Thymus (tissue), 14 donors: ENCODE measurements at places on chromosomes 1 and 21. TPM values are rescaled to one million over a fixed set of nuclear protein-coding genes. Genes with fewer than 3 reads are reported as not detected.
A peak's percentile ranks its signal among the peaks of the same experiment; 100 is the strongest.

- DNase-seq, result no peak
- H3K27ac ChIP-seq, result no peak overlapping the region
- H3K36me3 ChIP-seq, result no peaks in the 10 kb centered on the region
- no peak overlapping the region for H3K4me3 ChIP-seq
- peaks cover 8% of the 10 kb centered on the region for H3K4me1 ChIP-seq
- H3K27me3 ChIP-seq, result peaks cover 84% of the 10 kb centered on the region
Observed at GRCh38 chr1:210234329-210234757, 1.7 kb downstream of the SERTAD4 start.

CRYBG2 gene
- 0.76 TPM for total RNA-seq

- H3K27me3 ChIP-seq, result no peaks in the 10 kb centered on the region
- DNase-seq, result no peak
- peaks cover 2% of the 10 kb centered on the region for H3K4me1 ChIP-seq
- H3K27ac ChIP-seq, result no peak overlapping the region
- H3K36me3 ChIP-seq, result peaks cover 4% of the 10 kb centered on the region
Observed at GRCh38 chr1:36258960-36259344, 34.7 kb downstream of the THRAP3 start.

LINGO4 gene
- total RNA-seq, result 0.52 TPM

LCA5L gene
- total RNA-seq, result 1.6 TPM

- no peaks in the 10 kb centered on the region for H3K36me3 ChIP-seq
- peaks cover 3% of the 10 kb centered on the region for H3K4me1 ChIP-seq
- no peak overlapping the region for H3K27ac ChIP-seq
- DNase-seq, result no peak
- no peaks in the 10 kb centered on the region for H3K27me3 ChIP-seq
- no peak overlapping the region for H3K4me3 ChIP-seq
Observed at GRCh38 chr1:71492298-71493041, 411.6 kb upstream of the ZRANB2 start.

GRCh38 chr1:236952246-236953003 lies 51.8 kb downstream of the MT1HL1 start:
- H3K36me3 ChIP-seq, result no peaks in the 10 kb centered on the region
- no peaks in the 10 kb centered on the region for H3K4me1 ChIP-seq
- DNase-seq, result no peak
- H3K27ac ChIP-seq, result no peak overlapping the region
- H3K27me3 ChIP-seq, result no peaks in the 10 kb centered on the region
- H3K4me3 ChIP-seq, result no peak overlapping the region

- no peak for DNase-seq
- no peaks in the 10 kb centered on the region for H3K27me3 ChIP-seq
- H3K27ac ChIP-seq, result no peak overlapping the region
- no peaks in the 10 kb centered on the region for H3K4me1 ChIP-seq
Observed at GRCh38 chr1:159228554-159228953, 23.9 kb downstream of the ACKR1 start.

GRCh38 chr1:87935130-87935529 lies 606.5 kb downstream of the LMO4 start:
- H3K27ac ChIP-seq, result no peak overlapping the region
- no peaks in the 10 kb centered on the region for H3K27me3 ChIP-seq
- DNase-seq, result no peak
- no peaks in the 10 kb centered on the region for H3K36me3 ChIP-seq
- no peak overlapping the region for H3K4me3 ChIP-seq
- H3K4me1 ChIP-seq, result no peaks in the 10 kb centered on the region

KDM5B gene
- 37.6 TPM for total RNA-seq

LCE1B gene
- total RNA-seq, result not detected

DNA sequence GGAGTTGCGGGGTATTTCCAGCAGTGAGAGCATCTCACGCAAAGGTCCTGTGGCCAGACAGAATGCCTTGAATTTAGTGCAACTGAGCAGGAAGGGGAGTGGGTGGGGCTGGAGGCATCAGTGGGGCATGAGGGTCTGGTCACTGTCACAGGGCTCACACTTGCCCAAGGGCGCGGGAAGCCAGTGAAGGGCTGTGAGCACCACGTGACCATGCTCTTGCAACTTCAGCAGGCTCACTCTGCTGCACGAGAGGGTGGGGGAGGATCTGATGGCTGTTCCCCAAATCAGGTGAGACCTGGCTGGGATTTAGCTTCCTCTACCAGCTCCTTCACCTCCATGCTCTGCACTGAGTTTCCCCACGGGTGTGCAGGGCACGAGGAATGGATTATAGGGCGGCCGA lies 64.2 kb downstream of the PGBD5 start:
- no peaks in the 10 kb centered on the region for H3K36me3 ChIP-seq
- no peak overlapping the region for H3K4me3 ChIP-seq
- no peak for DNase-seq
- peaks cover under 1% of the 10 kb centered on the region for H3K27me3 ChIP-seq
- H3K4me1 ChIP-seq, result no peaks in the 10 kb centered on the region
- H3K27ac ChIP-seq, result no peak overlapping the region

DNA sequence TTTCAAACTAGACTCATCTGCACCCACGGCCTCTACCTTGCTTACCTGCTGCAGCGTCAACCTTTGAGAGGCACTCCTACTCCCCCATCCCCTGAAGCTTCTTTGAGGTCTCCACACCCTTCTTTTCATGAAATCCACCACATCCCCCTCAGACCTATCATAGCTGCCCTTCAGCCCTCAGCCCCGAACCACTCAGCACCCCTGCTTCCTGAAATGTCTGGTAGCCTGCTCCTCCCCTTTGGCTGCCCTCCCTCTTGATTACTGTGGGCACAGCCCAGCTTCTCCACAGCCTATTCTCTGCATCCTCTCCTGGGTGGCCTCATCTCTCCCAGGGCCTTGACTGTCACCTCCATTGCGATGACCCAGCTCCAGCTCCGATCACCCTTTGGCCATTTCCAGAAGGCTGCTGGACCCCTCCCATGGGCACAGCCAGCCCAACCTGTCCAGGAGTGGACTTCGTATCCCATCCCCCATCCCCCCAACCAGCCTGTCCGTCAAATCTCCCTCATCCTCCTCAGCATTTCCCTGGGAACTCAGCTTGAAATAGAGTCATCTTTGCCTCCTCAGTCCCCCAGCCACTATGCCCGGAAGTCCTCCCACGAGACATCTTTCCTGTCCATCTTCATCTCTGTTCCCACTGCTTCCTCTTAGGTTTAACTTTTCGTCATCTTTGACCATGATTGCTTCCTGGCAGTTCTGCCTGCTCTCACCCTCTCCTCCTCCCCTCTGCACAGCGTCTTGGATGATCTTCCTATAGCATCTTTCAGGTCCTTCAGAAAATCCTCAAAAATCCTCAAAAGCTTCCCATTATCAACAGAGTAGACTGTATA lies 6.1 kb upstream of the ADORA1 start:
- H3K36me3 ChIP-seq, result no peaks in the 10 kb centered on the region
- no peaks in the 10 kb centered on the region for H3K4me1 ChIP-seq
- no peak overlapping the region for H3K4me3 ChIP-seq
- H3K27ac ChIP-seq, result no peak overlapping the region

GRCh38 chr1:241376701-241377100 lies 19.7 kb upstream of the RGS7 start:
- no peaks in the 10 kb centered on the region for H3K27me3 ChIP-seq
- H3K27ac ChIP-seq, result no peak overlapping the region
- no peak overlapping the region for H3K4me3 ChIP-seq

- H3K4me1 ChIP-seq, result no peaks in the 10 kb centered on the region
- no peak overlapping the region for H3K4me3 ChIP-seq
- H3K27ac ChIP-seq, result no peak overlapping the region
- DNase-seq, result no peak
- no peaks in the 10 kb centered on the region for H3K36me3 ChIP-seq
- no peaks in the 10 kb centered on the region for H3K27me3 ChIP-seq
Observed at GRCh38 chr1:231743966-231744365, 117.4 kb downstream of the DISC1 start.

DNA sequence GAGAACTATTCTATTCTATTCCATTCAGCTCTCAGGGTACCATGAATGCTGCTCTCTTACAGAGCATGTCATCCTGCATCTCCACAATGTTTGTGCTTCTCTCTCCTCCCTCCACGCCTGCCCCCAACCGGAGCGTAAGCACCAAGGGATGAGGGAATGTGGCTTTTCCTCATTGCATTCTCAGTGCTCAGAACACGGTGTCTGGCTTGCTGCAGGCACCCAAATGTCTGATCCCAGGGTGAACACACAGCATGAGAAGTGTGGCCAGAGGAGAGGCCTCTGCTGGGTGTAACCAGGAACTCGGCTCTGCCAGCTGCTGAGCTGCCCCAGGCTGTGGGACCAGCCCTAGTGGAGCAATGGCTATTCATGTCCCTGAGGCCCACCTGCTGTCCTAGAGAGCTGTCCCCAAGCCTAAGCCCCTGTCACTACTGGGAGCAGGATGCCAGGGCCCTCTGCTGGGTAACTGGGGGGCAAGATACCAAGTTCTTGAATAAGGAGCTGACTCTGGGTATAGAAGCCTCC lies 38.3 kb downstream of the OLFML2B start:
- no peaks in the 10 kb centered on the region for H3K36me3 ChIP-seq
- DNase-seq, result no peak
- no peak overlapping the region for H3K4me3 ChIP-seq
- no peaks in the 10 kb centered on the region for H3K27me3 ChIP-seq
- no peak overlapping the region for H3K27ac ChIP-seq
- H3K4me1 ChIP-seq, result peaks cover 6% of the 10 kb centered on the region

GRCh38 chr1:246182149-246182851 lies 324.8 kb downstream of the SMYD3 start:
- H3K4me3 ChIP-seq, result no peak overlapping the region
- H3K36me3 ChIP-seq, result no peaks in the 10 kb centered on the region
- H3K4me1 ChIP-seq, result no peaks in the 10 kb centered on the region
- no peak overlapping the region for H3K27ac ChIP-seq

SYPL2 gene
- total RNA-seq, result 0.05 TPM

- H3K27me3 ChIP-seq, result peaks cover 2% of the 10 kb centered on the region
- no peak overlapping the region for H3K4me3 ChIP-seq
- H3K36me3 ChIP-seq, result no peaks in the 10 kb centered on the region
- H3K27ac ChIP-seq, result no peak overlapping the region
- no peaks in the 10 kb centered on the region for H3K4me1 ChIP-seq
Observed at GRCh38 chr1:5745800-5746610, 246.2 kb downstream of the NPHP4 start.

GRCh38 chr21:42309753-42310213 lies 5.4 kb downstream of the TFF3 start:
- DNase-seq, result peak; percentile 81
- H3K27me3 ChIP-seq, result peaks cover 2% of the 10 kb centered on the region
- H3K4me1 ChIP-seq, result peaks cover 9% of the 10 kb centered on the region
- no peak overlapping the region for H3K4me3 ChIP-seq
- no peak overlapping the region for H3K27ac ChIP-seq

OR1C1 gene
- not detected for total RNA-seq

DNA sequence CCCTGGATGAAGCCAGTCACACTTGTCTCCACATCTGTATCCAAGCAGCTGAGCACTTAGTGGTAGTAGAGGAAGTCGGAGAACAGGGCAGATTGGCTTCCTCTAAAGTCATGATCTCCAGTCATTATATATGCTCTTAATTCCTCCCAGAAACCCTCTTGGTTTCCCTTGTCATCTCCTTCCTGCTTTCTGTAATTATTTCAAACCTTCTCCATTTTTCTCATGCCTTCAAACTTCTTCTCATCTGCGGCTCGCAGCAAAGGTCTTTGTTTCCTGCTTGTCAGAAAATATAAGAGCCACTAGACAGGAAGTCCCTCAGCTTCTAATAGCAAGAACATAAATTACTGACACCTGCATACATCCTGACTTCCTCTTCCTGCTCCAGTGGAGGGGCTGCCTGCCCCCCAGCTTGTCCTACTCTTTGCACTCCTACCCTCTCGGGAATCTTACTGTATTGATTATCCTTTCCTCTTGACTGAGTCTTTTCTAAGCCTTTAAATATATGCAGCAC lies 124.6 kb upstream of the NGF start:
- H3K36me3 ChIP-seq, result no peaks in the 10 kb centered on the region
- peaks cover 5% of the 10 kb centered on the region for H3K4me1 ChIP-seq
- H3K27ac ChIP-seq, result no peak overlapping the region
- no peak overlapping the region for H3K4me3 ChIP-seq
- no peaks in the 10 kb centered on the region for H3K27me3 ChIP-seq

DNA sequence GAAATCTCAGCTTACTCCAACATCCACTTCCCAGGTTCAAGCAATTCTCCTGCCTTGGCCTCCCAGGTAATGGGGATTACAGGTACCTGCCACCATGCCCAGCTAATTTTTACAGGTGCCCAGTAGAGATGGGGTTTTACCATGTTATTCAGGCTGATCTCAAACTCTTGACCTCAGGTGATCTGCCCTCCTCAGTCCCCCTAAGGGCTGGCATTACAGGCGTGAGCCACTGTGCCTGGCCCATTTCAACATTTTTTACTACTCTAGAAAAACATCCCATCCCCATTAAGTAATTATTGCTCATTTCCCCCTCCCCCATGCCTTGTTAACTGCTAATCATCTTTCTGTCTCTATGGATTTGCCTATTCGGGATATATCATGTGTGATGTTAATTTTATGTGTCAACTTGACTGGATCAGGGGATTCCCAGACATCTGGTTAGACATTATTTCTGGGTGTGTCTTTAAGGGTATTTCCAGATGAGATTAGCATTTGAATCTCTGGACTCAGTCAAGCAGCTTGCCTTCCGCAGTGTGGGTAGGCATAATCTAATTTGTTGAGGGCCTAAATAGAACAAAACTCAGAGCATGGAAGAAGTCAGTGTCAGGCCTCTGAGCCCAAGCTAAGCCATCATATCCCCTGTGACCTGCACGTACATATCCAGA lies 33.0 kb upstream of the ZBTB8B start:
- no peaks in the 10 kb centered on the region for H3K36me3 ChIP-seq
- H3K27ac ChIP-seq, result no peak overlapping the region
- DNase-seq, result no peak
- peaks cover 32% of the 10 kb centered on the region for H3K27me3 ChIP-seq
- H3K4me3 ChIP-seq, result no peak overlapping the region
- H3K4me1 ChIP-seq, result no peaks in the 10 kb centered on the region

DNA sequence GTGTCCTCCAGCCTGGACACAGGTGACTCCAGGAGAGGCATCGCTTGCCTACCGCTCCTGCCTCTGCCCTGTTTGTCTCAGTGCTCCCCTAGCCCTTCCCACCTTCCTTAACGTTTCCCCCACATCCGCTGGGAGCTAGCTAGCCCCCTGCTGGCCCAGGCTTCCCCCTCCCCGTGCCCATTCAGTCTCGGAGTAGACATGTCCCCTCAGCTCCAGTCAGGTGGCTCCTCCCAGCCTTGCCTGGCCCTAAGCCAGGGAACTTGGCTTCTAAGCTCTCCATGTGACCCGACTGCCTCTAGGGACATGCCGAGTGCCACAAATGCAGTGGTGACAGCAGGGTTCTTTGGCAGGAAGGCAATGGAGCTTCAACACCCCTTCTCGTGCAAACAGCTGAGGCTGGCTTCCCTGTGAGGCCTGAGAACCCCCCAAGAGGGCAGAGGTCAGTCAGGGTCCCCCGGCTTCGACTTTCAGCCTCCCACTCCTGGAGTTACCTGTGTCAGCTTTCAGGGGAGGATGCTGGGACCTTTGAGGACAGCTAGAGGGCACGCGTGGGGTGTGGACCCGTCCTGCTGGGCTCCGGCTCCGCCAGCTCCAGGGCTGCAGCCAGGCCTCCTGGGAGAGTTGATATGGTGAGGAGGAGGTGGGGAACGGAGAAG lies 16.2 kb downstream of the DRAXIN start:
- no peaks in the 10 kb centered on the region for H3K36me3 ChIP-seq
- no peak overlapping the region for H3K4me3 ChIP-seq
- DNase-seq, result no peak
- no peaks in the 10 kb centered on the region for H3K4me1 ChIP-seq

SRSF4 gene
- 46.8 TPM for total RNA-seq

CYP4A22 gene
- total RNA-seq, result not detected

MTR gene
- total RNA-seq, result 25.0 TPM
